DND-41 (cell line): ENCODE measurements at places on chromosomes 2 and 18.

- H3K27me3 ChIP-seq = no peaks in the 10 kb centered on the region
- H3K4me1 ChIP-seq = no peaks in the 10 kb centered on the region
- no peak overlapping the region for H3K27ac ChIP-seq
- no peak overlapping the region for H3K4me3 ChIP-seq
- no peaks in the 10 kb centered on the region for H3K36me3 ChIP-seq
Observed at GRCh38 chr2:112840068-112840445, 3.5 kb upstream of the IL1B start.

DNA sequence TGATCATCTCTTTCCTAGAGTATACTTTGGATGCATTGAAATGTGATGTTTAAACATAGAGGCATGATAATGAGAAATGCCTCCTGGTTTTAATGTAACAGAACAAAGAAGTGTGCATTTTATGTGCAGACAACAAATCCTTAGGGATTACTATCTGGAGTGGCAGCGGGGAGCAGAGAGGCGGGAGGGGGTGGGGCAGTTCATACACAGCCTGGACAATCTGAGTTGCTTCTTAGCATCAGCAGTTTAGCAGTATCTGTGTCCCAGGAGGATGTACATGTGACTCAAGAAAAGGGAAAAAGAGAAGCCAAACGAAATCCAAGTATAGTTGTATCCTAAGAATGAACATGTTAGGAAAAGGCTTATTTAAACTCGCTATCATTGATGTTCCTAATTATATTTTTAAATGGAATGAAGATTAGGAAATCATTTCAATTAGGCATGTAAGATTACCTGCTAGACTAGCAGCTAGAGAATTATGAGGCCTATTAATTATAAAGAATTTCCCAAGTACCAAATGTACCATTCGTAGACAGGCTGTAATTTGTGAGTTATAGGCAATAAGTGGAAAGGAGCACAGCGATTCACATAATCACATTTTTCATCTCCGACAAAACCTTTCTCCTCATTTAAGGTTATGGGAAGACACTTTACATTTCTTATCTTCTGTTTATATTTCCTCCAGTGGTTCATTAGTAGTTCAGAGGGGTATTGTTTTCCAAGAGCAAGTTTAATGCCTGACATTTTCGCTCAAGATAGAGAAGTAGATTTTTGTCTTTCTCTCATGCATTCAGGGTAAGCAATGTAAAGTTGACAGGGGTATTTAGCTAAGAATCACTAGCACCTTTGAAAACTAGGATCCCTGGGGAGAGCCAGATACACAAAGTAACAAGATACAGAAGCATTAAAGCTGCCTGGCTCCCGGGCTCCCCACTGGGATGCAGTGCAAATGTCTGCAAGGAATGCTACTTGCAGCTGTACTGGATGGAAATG, 141.3 kb upstream of the NOSTRIN start:
- no peak for DNase-seq
- H3K27ac ChIP-seq = no peak overlapping the region
- H3K4me1 ChIP-seq = no peaks in the 10 kb centered on the region
- H3K36me3 ChIP-seq = no peaks in the 10 kb centered on the region
- H3K4me3 ChIP-seq = no peak overlapping the region

GRCh38 chr18:48552130-48552529, 13.3 kb downstream of the CTIF start:
- H3K36me3 ChIP-seq = no peaks in the 10 kb centered on the region
- H3K4me1 ChIP-seq = no peaks in the 10 kb centered on the region
- no peak for DNase-seq

GRCh38 chr2:113253453-113253852, 25.3 kb downstream of the PAX8 start:
- H3K4me1 ChIP-seq = no peaks in the 10 kb centered on the region
- no peaks in the 10 kb centered on the region for H3K27me3 ChIP-seq
- no peak overlapping the region for H3K4me3 ChIP-seq
- no peaks in the 10 kb centered on the region for H3K36me3 ChIP-seq
- no peak for DNase-seq

- H3K4me1 ChIP-seq = no peaks in the 10 kb centered on the region
- no peak overlapping the region for H3K4me3 ChIP-seq
- no peaks in the 10 kb centered on the region for H3K27me3 ChIP-seq
- H3K36me3 ChIP-seq = no peaks in the 10 kb centered on the region
- no peak overlapping the region for H3K27ac ChIP-seq
Observed at GRCh38 chr2:9747396-9747795, 95.9 kb upstream of the TAF1B start.

DNA sequence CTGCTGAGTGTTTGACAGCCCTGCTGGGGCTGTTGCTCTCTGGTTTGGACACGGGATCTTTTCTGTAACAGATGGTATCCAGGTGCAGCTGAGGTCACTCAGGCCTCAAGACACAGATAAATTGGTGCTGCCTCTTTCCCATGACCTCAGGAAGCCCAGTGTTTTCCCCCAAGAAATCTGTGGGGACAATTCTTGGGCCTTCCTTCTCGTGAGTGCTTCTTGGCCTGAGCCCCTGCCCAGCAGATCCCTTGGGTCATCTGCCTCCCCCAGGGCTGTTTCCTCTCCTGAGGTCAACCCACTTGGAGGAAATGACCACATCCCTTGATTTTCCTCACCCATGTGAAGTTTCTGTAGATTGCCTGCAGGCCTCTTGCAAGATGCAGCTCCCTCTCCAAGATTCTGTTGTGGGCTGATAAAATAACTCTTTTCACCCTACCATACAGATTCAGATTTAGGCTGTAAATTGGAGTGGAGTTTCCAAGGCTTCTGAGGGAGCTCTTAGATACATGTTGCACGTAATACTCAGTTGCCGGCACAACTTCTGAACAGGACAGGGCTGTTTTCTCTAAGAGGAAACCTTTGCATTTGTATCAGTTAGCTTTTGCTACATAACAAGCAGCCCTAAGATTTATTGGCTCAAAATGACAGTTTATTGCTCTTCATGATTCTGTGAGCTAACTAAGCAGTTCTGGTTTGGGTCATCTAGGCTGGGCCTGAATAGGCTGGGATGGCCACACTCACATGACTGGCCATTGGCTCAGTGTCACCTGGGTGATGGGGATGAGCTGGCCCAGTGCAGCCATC, 13.1 kb downstream of the ZAP70 start:
- no peaks in the 10 kb centered on the region for H3K27me3 ChIP-seq
- H3K4me3 ChIP-seq = no peak overlapping the region
- peaks cover 95% of the 10 kb centered on the region for H3K36me3 ChIP-seq
- H3K27ac ChIP-seq = no peak overlapping the region

DNA sequence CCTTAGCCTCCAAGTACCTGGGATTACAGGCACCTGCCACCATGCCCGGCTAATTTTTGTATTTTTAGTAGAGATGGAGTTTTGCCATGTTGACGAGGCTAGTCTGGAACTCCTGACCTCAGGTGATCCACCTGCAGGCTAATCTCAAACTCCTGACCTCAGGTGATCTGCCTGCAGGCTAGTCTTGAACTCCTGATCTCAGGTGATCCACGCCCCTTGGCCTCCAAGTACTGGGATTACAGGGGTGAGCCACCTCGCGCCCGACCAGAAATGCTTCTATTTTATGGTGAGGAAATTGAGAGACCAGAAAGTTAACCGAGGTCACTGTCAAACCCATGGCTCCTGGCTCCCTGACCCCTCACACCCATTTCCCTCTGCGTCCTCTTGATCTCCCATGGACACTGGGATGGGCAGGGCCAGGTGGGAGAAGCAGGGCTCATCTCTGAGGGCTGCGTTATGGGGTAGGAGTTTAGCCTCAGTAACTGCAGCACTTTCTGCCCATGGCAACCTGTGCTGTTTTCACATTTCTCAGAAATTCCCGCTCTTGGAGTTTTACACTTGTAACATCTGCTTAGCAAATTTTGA, 210.0 kb downstream of the AGAP1 start:
- no peaks in the 10 kb centered on the region for H3K36me3 ChIP-seq
- H3K27ac ChIP-seq = no peak overlapping the region
- DNase-seq = no peak
- H3K27me3 ChIP-seq = no peaks in the 10 kb centered on the region
- no peaks in the 10 kb centered on the region for H3K4me1 ChIP-seq

GRCh38 chr2:101696272-101697123, 1.0 kb upstream of the MAP4K4 start:
- H3K4me1 ChIP-seq = peaks cover 47% of the 10 kb centered on the region
- peak overlapping the region; percentile 60 for H3K27ac ChIP-seq
- no peaks in the 10 kb centered on the region for H3K36me3 ChIP-seq
- H3K4me3 ChIP-seq = peak overlapping the region; percentile 86

GRCh38 chr2:189618197-189618596, 37.6 kb upstream of the SLC40A1 start:
- no peaks in the 10 kb centered on the region for H3K4me1 ChIP-seq
- no peak overlapping the region for H3K4me3 ChIP-seq
- no peak for DNase-seq
- H3K27me3 ChIP-seq = no peaks in the 10 kb centered on the region
- H3K27ac ChIP-seq = no peak overlapping the region

- no peak overlapping the region for H3K27ac ChIP-seq
- DNase-seq = no peak
- no peak overlapping the region for H3K4me3 ChIP-seq
Observed at GRCh38 chr2:64085936-64086335, 58.3 kb downstream of the PELI1 start.

DNA sequence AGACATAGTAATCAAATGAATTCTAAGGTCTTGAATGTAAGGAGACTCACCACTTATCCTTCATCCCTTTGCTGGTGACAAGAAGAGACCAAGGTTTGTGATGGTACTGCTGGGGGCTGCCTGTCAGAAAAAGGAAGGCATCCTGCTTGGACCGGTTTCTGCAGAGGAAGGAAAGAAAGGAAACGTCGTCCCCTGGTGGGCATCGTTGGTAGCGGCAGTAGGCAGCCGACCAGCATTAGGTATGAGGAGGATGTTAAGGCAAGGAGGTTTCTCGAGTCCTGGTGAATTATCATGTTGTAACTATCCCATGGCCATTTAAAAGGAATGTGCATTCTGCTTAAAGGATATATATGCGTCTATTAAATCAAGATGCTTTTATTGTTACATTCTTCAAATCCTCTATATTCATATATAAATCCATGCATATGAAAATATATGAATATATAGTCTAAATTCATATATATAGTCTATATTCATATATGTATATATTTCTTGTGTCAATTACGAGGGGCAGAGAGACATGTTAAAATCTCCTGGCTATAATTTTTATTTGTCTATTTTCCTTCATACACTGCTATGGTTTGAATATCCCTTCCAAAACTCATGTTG, 94.4 kb upstream of the TGFA start:
- no peak overlapping the region for H3K4me3 ChIP-seq
- no peak overlapping the region for H3K27ac ChIP-seq
- DNase-seq = peak; percentile 83
- peaks cover 6% of the 10 kb centered on the region for H3K27me3 ChIP-seq
- H3K36me3 ChIP-seq = no peaks in the 10 kb centered on the region
- H3K4me1 ChIP-seq = no peaks in the 10 kb centered on the region

DNA sequence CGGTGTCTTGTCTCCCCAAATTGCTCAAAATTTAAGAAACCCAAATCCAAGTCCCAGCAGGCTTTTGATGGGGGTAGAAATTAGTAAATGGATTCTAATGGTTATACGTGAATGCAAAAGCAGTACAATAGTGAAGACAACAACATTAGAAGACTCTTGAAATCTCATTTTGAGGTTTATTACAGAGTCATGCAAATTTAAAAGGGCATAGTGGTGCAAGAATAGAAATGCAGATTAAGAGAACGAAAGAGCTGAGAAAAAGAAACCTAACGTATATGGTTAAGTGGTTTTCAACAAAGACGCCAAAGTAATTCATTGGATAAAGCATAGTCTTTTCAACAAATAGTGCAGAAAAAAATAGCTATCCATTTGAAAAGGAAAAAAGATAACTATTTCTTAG, 33.2 kb upstream of the CXXC1 start:
- no peaks in the 10 kb centered on the region for H3K36me3 ChIP-seq
- no peaks in the 10 kb centered on the region for H3K4me1 ChIP-seq
- DNase-seq = no peak
- no peak overlapping the region for H3K4me3 ChIP-seq

DNA sequence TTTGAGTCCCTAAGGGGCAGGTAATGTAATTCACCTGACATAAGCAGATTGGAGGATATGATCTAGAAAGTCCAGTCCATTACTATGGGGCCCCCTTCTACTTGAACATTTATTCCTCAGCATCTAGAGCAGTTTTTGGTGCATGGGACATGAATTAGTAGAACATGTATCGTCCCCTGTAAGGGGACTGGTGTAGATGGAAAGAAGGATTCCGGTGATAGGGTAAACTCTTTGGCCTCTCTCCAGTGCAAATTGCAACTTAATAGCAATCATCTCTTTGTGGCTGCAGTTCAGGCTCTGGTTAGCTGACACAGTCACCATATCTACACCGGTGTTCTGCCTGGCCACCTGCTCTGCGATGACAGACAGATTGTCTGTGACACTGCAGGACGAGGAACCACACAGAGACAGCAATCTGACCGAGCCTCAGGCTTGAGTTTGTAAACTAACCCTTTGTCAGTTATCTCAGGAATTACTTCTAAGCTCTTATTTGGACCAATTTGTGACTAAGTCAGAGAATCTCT, 6.4 kb upstream of the SLC8A1 start:
- H3K4me1 ChIP-seq = no peaks in the 10 kb centered on the region
- DNase-seq = no peak
- H3K36me3 ChIP-seq = no peaks in the 10 kb centered on the region
- no peaks in the 10 kb centered on the region for H3K27me3 ChIP-seq

GRCh38 chr2:189679226-189679625, 4.8 kb downstream of the ANKAR start:
- DNase-seq = no peak
- no peaks in the 10 kb centered on the region for H3K4me1 ChIP-seq
- H3K27ac ChIP-seq = no peak overlapping the region

- H3K4me1 ChIP-seq = no peaks in the 10 kb centered on the region
- DNase-seq = no peak
- H3K4me3 ChIP-seq = no peak overlapping the region
Observed at GRCh38 chr2:227335713-227336112, 10.7 kb downstream of the MFF start.

DNA sequence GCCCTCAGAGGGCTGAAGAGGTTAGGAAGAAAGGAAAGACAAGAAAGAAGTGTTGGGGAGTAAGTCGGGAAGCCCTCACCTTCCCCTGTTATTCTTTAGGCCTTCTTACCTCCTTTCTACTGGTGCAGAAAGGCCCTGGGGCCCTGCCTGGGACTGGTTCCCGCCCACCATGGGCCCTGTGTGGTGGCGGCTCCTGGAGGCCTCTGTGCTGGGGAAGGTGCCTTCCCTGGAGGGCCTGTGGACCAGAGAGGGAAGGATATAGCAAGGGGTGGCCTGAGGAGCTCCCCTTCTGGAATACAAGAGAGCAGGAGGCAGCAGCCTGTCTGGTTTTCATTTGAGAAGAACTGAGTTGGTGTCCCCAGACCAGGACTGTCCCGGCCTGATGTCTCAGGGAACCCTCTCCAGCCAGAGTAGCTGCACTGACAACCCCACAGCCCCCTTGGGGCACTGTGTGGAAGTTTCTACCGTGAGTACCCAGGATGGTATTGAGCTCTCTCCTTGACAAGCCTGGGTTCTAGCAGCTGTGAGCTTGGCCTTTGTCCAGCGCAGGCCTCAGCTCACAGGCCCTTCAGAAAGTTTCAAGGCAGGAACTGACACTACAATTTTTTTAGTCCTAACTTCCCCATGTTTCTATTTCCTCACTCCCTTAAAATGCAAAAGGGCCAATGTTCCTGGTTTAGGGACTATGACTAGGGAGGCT, 47.1 kb downstream of the EFR3B start:
- H3K27ac ChIP-seq = no peak overlapping the region
- no peaks in the 10 kb centered on the region for H3K36me3 ChIP-seq
- H3K27me3 ChIP-seq = no peaks in the 10 kb centered on the region

GRCh38 chr2:177983183-177983788, 89.3 kb downstream of the PDE11A start:
- peak; percentile 33 for DNase-seq
- H3K36me3 ChIP-seq = no peaks in the 10 kb centered on the region
- no peaks in the 10 kb centered on the region for H3K4me1 ChIP-seq
- H3K4me3 ChIP-seq = no peak overlapping the region
- H3K27me3 ChIP-seq = peaks cover 2% of the 10 kb centered on the region
- H3K27ac ChIP-seq = no peak overlapping the region
